ENCODE measurements at places on chromosomes 4 and X.
A peak's percentile ranks its signal among the peaks of the same experiment; 100 is the strongest.

DNA sequence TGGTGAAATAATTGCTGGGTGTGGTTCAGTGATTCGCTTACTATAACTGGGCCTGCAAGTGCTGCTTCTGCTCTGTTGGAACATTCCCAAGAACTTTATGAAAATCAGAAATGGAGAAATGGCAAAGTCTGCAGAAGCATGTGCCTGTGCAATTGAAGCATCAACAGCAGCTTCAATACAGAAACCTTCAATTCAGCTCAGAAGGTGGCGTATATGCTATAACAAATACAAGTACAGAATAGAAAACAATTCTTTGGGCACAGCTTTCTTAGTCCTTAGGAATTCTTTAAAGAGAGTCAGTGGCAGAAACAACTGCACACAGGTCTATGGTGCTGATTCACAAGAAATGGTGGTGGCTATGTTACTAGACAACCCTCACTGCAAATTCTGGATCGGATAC is 18.0 kb upstream of the PDHA2 start:
- no peak for DNase-seq

DNA sequence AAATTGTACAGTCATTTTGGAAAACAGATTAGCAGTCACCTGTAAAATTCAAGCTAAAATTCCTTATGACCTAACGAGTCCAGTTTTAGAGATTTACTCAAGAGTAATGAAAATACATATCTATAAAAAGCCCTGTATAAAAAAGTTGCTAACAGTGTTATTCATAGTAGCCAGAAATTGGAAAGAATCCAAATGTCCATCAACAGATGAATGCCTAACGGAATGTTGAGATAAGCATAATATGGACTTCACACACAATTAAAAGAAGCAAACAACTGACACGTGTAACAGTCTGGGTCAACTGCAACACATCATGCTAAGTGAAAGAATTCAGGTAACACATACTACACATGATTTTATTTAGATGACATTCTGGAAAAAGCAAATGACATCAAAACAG is 584.8 kb upstream of the AGA start:
- no peak for DNase-seq

GRCh38 chrX:7111518-7111917 is 36.0 kb upstream of the STS start:
- DNase-seq: no peak

- no peak for DNase-seq
Observed at GRCh38 chrX:150508018-150508417, 60.4 kb upstream of the MTM1 start.

DNA sequence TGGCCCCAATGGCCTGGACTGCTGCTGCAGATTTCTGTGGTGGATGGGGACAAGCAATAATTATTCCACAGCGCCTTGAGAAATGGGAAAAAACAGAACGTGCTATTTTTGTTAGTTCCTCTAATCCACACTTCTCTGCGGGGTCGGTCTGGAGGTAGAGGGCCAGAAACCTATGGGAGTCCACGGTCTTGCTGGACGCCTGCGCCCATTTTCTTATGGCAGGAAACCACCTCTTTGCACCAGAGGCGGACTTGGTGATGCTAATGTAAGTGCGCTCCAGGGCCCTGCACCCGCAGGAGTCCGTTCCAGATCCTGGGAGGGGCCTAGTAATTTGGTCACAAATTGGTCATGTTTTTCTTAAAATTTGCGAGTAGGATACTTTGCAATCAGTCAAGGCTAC is 25.9 kb upstream of the CLDN24 start:
- DNase-seq: no peak

- DNase-seq: no peak
Observed at GRCh38 chr4:137519406-137519805, 12.9 kb downstream of the PCDH18 start.

GRCh38 chr4:7417639-7418038 is 17.1 kb downstream of the PSAPL1 start:
- no peak for DNase-seq

GRCh38 chr4:176999935-177000543 is 207.3 kb upstream of the VEGFC start:
- no peak for DNase-seq

- peak; percentile 30 for DNase-seq
Observed at GRCh38 chr4:153205757-153206156, 1.5 kb downstream of the TRIM2 start.

GRCh38 chrX:118493653-118494297 is 1.8 kb upstream of the DOCK11 start:
- no peak for DNase-seq

GRCh38 chr4:123870216-123870876 is 473.8 kb downstream of the SPRY1 start:
- no peak for DNase-seq

DNA sequence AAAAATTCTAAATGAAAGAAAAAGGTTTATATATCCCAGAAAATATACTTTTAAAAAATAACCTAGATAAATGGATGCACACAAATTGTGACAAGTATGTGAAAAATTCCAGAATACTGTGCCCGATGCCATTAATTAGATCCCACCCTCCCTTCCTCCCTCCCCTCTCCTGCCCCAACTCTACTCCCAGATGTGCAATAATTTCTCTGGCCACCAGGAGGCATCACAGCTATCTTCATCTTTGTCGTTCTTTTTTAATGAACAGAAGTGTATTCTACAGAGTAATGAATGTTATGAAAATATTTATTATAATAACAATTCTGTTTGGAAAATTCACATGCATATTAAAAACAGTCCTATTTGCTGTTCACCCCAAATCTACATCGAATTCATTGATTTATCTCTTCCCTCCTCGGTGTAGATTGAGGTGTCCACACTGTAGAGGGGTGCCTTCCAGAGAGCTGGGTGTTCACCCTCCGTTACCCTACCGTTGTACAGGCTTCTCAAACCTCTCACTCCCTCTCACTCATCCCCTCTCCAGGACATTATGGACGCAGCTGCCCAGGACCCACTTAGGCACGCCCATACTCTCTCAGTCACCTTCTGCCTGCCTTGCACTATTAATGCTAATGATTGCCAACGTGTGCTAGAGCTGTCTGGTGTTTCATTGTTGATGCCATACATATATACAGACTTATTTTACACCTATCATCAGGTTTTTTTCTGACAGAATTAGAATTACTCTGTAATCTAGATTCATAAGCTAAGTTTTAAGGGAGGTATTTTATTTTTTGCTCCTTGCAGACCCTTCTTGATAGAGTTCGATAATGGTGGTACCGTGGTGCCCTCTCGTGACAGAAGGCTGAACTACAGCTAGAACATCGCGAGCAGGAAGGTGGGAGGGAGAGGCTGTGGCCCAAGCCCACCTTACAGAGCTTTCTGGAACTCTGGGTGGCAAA is 14.1 kb downstream of the RAB40AL start:
- peak; percentile 41 for DNase-seq

DNA sequence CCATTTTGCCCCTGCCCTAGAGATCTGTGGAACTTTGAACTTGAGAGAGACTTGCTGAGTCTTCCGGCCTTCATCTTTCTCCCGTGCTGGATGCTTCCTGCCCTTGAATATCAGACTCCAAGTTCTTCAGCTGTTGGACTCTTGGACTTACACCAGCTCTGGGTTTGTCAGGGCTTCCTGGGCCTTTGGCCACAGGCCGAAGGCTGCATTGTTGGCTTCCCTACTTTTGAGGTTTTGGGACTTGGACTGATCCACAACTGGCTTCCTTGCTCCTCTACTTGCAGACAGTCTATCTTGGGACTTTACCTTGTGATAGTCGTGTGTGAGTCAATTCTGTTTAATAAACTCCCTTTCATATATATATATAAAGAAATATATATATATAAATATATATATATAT is 1071.0 kb downstream of the ADGRL3 start:
- DNase-seq: no peak

GRCh38 chrX:123731987-123732669 is 724 bp downstream of the THOC2 start:
- no peak for DNase-seq

DNA sequence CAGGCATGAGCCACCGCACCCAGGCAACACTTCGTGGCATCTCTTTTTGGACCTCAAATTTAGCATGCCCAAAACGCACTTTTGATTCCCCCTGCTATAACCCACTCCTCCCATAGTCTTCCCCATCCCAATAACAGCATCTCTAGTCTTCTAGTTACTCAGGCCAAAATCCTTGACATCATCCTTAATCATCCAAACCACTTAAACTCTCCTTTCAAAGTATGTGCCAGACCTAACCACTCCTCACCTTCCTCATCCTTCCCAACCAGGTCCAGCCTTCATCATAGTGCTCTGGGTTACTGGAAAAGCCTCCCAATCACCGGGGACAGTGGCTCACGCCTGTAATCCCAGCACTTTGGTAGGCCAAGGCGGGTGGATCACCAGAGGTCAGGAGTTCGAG is 41.9 kb downstream of the AFAP1 start:
- no peak for DNase-seq

DNA sequence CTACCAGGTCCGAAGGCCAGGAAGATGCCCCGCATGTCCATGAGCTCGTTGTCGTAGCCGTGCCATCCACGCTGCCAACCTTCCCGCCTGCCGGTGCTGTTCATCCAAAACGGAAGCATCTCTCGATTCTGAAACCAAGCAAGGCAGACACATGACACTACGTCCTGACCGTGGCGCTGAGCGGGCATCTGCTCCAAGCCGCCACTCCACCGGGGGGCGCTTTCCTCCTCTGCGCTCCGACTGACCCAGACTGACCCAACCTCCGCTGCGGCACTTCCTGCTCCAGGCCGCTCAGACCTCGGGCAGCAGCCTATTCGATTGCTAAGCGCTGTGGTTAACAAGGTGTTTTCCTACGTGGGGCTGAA is 120.5 kb downstream of the ENPP6 start:
- no peak for DNase-seq

DNA sequence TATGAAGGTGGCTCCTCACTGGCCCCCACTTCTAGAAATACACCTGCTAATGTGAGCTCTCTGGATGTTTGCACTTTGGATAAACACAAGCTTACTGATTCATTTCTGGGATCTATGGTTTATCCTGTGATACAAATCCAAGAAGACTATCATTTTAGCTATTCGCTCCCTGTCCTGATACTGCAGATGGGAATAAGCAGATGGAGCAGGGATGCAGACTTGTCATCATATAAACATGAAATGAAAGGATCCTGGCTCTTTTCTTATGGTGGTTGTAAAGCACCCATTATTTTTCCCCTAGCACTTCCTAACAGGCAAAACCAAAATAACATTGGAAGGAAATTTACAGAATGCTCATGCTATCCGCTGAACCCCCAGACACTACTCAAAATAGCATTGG is 162.9 kb upstream of the NOCT start:
- no peak for DNase-seq

- DNase-seq: no peak
Observed at GRCh38 chr4:68950033-68950432, 1.6 kb downstream of the UGT2A3 start.

DNA sequence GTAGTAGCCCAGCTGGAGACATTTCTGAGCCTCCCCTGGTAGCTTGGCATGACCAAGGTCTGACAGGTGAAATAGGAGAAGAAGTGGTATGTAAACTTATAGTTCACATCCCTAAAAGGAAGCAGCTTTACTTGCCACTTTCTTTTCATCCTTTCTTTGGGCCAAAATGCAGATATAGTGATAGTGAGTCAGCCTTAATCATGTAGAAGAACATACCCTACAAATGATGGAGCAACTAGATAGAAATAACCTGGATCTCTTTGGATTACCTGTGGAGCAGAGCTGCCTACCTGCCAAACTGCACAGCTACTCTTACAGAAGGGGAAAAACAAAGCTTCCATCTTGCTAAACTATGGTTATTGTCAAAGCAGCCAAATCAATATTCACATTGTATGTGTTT is 106.7 kb upstream of the LCORL start:
- DNase-seq: no peak

DNA sequence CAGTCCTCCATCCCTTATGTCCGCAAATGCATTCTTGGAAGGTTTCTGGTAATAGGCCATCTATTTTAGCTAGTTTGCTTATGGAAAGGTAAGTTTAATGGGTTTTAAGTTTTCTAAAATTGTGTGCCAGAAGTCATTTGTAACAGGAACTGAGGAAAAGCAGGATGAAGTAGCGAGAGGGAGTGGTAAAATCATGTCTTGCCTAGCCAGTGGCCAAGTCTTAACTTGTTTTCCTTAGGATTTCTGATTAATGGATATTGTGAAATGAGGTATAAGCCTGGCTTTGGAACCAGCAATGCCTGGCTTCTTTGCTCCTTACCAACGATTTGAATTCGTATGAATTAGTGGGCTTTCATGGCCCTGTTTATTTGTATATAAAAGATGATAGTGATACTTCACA is 7.3 kb downstream of the SEC24B start:
- no peak for DNase-seq

DNA sequence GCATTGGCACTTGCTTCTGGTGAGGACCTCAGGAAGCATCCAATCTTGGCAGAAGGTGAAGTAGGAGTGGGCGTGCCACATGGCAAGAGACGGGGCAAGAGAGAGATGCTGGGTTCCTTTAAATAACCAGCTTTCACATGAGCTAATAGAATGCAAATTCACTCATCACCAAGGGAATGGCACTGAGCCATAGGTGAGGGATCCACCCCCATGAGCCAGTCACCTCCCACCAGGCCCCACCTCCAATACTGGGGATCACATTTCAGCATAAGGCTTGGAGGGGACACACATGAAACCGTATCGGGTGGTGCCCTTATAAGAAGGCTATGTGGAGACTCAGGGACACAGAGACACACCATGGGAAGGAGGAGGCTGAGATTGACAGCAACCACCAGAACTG is 140.0 kb upstream of the MSX1 start:
- DNase-seq: no peak

DNA sequence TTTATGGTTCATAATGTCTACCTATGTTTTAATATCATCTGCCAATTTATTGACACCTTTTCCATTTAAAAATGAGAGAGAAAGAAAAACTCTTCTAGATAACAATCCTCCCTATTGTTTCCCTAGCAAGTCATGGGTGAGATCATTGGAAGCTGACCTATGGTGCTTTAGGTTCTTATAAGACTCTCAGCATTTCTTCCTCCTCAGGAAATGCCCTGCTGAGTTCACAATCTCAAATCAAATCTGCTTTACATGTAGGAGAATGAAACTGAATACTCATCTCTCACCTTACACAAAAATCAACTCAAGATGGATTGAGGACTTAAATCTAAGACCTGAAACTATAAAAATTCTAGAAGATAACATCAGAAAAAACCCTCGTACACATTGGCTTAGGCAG is 267.4 kb downstream of the RAPGEF2 start:
- no peak for DNase-seq

GRCh38 chr4:15354371-15355297 is 73.2 kb upstream of the C1QTNF7 start:
- DNase-seq: no peak

DNA sequence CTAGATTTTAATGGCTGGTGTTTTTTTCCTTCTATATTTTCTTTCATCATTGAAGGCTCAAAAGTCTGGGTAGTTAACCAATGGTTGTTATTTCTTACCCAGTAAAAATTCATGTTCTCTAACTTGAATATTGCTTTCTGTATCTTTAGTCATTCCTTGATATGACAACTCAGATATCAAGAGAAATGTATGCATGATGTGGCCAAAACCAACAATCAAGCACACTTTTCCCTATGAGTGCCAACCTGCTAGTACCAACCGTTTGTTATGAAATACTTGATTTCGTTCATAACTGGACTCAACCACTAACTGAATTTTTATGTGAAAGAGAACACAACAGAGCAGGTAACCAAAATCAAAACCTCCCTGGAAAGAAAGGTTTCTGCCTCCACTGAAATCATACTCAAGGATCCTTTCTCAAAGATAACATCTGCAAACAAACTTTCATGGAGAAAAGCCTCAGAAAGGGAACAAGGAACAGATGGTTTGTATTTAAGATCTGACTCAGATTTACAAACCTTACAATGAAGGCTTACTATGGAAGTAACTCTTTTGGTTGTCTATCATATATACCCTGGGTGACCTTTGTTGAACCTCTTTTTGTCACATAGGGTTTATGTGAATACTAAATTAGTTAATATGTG is 8.3 kb upstream of the VEGFC start:
- no peak for DNase-seq

All from stimulated activated CD4-positive, alpha-beta T cell treated with anti-CD3 and anti-CD28 coated beads, Interleukin-12 subunit alpha, Interleukin-12 subunit beta, amount 100 ng/mL, for 24 hours (primary cell).